ENCODE measurements at places on chromosomes 16 and 17.

- DNase-seq = no peak
These were observed 1.8 kb upstream of the SLC4A1 start for GRCh38 chr17:44269535-44270240.

GRCh38 chr17:17781591-17782496, 54.9 kb downstream of the SREBF1 start:
- DNase-seq = peak; percentile 17

GRCh38 chr17:60086818-60087591, 8.3 kb upstream of the HEATR6 start:
- DNase-seq = no peak

DNA sequence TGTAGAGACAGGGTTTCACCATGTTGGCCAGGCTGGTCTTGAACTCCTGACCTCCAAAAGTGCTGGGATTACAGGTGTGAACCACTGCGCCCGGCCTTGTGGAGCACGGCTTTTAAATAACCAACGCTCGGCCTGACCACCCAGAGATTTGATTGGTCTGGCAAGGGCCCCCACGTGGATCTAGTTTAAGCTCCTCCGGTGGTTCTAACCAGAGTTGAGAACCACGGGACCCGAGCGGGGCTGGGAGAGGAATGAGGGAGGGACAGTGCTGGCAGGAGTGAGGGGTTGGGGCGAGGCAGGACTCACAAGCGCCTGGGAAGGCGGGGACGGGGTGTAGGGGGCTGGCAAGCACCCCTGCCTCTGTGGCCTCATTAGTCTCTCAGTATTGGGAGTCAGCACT, 3.0 kb downstream of the NLRC3 start:
- DNase-seq = no peak

DNA sequence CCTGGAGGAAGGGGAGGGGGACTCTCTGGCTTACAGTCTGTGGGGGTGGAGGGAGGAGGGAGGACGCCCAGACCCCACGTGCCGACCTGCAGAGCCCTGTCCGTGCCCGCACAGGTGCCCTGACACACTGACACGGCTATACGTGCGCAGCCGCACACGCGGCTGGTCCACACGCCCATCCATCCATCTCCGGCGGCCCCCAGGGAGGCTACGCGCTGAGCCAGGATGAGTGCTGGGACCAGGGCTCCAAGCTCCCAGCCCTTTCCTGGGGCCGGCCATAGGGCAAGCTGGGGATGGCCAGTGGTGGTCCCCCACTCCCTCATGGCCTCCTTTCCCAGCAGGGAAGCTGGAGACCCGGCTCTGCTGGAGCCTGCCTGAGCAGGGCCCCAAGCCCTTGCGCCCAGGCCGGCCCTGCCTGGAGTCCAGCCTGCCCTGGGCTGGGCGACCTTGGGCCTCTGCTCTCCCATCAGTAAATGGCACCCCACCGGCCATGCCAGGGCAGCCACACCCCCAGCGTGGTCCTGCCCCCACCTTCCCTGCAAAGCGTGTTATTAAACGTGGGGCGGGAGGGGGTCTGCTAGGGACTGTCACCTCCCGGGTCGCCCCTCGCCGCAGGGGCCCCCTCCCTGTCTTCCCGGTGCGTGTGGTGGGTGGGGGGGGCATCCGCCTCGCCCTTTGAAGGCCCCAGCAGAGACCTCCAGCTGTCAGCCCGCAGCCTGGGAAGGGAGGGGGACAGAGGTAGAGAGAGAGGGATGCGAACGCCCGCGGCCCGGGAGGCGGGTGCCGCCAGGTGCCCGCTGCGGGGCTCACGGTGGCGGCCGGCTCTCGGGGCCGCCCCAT, 863 bp downstream of the CASKIN1 start:
- no peak for DNase-seq

DNA sequence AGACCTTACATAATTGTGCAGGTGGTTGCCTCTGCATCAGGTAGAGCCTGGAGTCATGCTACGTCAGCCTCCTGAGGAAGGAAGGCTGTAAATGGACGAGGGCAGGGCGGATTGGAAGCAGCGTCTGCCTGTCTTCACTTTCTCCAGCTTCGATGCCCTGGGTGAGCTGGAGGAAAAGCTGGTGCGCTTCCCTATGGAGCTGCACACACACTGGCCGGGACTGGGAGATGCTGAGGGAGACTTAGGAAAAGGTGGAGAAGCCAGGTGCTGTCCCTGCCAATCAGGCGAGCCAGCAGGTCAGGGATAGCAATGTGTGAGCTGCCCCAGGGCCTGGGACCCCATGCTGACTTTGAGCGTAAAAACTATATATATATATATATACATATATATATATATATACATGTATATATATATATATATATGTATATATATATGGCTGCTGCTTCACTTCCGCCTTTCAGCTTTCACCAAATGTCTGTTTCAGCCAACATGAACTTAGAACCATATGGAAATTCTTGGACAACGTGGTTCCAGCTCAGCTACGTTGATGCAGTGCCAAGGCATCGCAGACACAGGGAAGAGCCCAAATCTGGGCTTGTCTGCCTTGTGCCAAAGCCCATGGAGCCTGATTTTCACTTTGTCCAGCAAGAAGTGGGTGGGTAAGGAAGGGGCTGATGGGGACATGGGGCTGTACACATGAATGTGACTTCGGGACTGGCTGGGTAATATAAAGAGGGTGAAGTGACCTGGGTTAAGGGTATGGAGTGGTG, 71.5 kb upstream of the NKD1 start:
- DNase-seq = no peak

GRCh38 chr16:67537636-67538591, 9.3 kb downstream of the RIPOR1 start:
- DNase-seq = no peak

DNA sequence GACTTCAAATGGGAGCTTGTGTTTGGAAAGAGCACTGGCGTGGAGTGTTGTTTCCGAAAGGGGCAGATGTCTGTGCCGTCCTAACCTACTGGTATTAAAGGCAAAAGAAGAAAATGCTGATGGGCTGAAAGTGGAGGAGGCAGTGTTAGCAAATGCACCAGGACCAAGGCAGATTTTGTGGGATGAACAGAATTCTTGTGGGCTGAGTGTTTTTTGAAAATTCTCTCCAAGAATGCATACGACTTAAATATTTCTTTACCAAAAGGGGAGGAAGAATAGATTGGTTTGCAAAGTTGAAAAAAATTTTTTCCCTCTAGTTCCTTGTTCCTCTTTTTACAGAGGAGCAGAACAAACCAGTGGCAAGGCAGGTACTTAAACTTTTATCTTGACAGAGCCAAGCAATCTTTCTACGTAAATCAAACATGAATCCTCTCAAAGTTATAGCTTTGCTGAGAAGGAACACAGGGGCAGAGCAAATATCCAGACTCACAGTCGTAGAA, 16.8 kb downstream of the MARCHF10 start:
- no peak for DNase-seq

GRCh38 chr16:88066234-88066633, 115.0 kb downstream of the BANP start:
- DNase-seq = no peak

DNA sequence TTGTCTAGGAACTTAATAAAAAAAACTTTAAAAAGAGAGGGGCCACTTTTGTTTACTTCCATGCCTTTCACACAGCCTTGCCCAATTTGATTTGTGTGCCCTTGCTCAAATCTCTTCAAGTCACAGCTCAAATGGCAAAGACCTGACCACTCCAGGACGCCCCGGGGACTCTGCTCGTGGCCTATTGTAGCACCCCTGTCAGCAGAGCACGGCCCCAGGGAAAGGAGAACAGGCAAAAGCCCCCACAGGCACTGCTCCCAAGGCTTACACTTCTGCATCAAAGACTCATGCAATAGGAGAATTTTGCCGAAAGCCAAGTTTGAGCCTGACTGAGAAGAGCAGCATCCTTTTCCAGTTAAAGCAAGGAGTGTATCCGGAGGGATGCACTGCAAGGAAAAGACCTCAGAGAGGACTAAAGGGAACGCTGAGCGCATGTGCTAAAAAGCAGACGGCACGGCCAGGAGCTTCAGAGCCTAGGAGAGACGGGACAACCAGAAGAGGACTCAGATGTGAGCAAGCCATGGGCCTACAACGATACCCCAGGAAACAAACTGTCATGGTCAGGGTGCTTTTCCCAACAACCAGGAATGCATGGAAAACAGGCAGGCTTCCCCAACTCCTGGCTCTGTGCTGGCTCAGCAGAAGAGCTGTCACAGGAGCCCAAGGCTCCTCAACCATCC, 8.2 kb downstream of the CREBBP start:
- DNase-seq = no peak

- no peak for DNase-seq
These were observed 12.9 kb downstream of the ZNF319 start for GRCh38 chr16:57987441-57988177.

DNA sequence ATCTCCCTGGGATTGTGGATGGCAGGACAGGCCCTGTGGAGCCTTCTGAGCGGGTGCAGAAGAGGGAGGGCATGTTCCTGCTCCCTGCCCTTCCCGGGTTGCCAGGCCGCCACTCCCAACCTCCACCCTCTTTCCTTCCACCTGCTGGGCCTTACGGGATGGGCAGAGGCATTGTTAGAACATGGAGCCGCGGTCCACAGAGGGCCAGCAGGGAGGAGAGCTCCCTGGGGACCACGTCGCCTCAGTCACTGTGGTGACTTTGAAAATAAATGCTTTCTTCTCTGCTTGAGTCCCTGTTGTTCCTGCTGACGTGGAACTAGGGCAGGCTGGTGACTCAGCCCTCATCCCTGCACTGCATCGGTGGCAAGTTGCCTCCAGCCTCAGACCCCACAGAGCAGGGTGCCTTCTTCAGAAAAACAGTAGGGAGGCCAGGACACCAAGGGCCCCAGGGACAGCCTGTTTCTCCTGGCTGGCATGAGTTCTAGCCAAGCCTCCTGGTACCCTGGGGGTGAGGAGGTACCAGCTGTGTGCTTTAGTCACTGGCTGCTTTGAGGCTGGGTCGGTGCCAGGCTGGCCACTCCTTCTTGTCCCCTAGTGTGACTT, 224.9 kb downstream of the SEC14L1 start:
- no peak for DNase-seq

DNA sequence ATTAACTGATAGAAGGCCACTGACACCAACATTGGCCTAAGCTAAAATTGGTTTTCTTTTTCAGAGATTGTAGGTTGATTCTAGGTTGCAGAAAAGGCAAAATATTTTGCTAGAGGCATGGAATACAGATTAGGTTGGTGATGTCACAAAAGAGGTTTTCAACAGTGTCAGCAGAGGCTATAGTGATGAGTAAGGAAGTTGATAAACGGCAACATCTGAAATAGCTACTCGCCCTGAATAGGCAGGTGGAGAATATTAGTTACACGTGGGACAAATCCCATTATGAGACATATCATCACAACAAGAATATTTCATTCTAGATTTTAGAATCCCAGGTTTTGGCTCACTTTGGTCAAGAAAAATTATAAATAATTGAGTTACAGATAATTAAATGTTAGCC, 1.5 kb upstream of the TOM1L1 start:
- DNase-seq = no peak

GRCh38 chr16:57949013-57949412, 21.9 kb downstream of the CNGB1 start:
- DNase-seq = no peak

DNA sequence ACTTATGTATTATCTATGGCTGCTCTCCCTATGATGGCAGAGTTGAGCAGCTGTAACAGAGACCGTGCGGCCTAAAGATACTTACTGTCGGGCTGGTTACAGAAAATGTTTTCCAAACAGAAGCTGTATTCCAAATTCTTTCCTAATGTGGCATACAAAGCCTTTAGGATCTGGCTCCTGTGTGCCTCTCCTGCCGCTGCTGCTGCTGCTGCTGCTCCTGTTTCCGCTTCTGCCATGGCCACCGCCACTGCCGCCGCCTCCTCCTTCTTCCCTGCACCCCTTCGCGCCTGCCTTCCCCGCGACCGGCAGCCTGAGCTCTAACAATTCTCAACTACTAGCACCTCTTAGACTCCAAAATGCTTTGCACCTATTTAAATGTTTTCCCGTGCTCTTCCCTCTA, 263.9 kb upstream of the TBX2 start:
- DNase-seq = no peak

- DNase-seq = no peak
These were observed 164.9 kb downstream of the BANP start for GRCh38 chr16:88116121-88116520.

- no peak for DNase-seq
These were observed 993.5 kb downstream of the CDH8 start for GRCh38 chr16:61042737-61043136.

DNA sequence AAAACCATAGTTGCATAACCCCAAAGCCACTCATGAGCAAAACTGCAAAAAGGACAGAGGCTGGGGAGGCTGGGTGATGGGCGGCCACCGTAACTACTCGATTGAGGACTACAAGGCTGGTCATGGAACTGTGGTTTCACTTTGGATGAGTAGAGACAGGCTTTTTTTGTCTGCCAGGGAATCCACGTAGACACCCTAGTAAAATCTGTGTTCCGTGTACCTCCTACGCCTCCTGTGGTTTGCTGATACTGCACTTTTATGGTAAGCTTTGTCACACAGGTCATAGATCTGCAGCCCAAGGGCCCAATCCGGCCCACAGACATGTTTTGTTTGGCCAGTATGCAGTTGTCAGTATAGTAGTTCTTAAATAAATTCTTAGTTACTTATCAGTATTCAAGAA, 2.2 kb upstream of the TLCD3B start:
- DNase-seq = no peak

- DNase-seq = no peak
These were observed 22.2 kb upstream of the CYLD start for GRCh38 chr16:50719401-50720337.

GRCh38 chr17:74872313-74873036, at the start of gene FDXR:
FDXR (minus strand) TSS chr17:74872994; CDS start chr17:74872944, 50 bp downstream.
- no peak for DNase-seq

DNA sequence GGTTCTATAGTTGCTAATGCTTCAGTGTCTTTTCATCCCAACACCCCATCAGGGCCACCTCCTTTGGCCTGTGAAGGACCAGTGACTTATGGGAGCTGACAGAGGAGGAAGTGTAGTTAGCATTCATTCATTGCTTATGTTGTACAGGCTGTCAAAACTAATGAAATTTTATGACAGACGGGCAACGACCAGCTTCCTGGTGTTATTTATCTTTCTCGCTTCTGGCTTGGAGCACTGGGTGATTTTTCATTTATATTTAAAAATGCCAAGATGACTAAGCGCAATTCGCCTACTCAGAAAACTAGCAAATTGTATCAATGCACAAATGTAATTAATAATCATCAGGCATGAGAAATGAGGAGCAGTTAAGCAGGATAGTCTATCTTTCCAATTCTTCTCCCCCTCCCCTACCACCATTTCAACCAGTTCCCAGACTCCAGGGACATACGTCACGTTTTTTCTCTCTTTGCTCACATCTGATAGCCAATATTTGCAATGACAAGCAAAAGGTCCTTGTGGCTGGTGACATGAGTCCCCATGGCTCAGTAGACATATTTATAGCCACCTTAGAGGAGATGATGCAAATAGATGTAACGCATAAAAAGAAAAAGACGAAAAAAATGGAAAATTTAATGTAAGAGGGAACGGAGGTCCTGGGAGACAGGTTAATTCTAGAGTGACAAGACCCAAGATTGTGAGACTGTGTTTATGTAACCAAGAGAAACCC, 11.2 kb downstream of the CDRT15 start:
- DNase-seq = no peak
